ENCODE measurements at places on chromosomes 3 and 15. TPM values are rescaled to one million over a fixed set of nuclear protein-coding genes. Genes with fewer than 3 reads are reported as not detected.
A peak's percentile ranks its signal among the peaks of the same experiment; 100 is the strongest.

DNA sequence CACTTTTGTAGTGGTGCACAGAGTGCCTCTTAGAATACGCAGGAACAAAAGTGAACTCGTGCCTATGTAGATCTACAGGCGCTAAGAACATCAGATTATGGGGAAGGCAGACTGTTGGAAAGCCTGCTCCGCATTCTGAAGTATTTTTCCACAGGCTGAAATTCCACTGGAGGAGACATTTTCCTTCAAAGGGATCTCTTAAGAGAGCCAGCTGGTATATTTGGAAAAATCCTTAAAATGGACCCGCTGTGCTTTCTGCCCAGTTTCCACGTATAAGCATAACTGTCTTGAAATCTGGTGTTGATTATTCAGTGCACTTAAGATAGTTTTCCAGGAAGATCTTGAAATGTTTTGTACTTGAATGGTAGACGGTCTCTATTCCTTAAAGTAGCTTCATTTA is 34.7 kb upstream of the ICE2 start:
- no peaks in the 10 kb centered on the region for H3K36me3 ChIP-seq
- no peak overlapping the region for H3K4me3 ChIP-seq
- DNase-seq: no peak
- no peaks in the 10 kb centered on the region for H3K27me3 ChIP-seq
- H3K27ac ChIP-seq: no peak overlapping the region

QTRT2 gene
- total RNA-seq: 7.8 TPM

COL7A1 gene
- total RNA-seq: 14.8 TPM

DNA sequence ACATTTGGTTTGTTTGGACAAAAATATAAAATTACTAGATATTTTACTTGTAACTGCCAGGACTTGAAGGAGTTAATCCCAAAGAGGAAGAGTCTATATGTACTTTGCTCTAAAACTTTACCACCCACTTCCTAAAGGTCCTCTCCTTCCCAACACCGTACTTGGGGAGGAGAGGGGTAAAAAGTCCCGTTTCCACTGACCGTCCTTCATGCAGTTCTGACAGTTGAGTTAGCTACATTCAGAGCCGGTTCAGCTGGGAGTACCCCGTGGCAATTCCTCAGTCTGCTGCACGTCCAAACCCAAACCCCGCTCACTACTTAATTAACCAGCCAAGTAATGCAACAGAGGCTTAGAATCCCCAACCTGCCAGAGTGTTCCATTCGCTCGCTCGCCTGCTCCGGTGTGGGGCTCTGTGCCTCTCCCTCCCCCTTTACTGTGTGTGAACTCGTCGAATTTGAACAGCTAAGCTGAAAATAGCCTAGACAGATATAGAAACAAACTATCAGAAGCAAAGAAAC is 519.7 kb downstream of the FOXP1 start:
- peak overlapping the region; percentile 68 for H3K4me3 ChIP-seq
- H3K27ac ChIP-seq: peak overlapping the region; percentile 98
- peak; percentile 49 for DNase-seq
- no peaks in the 10 kb centered on the region for H3K36me3 ChIP-seq

- H3K27me3 ChIP-seq: no peaks in the 10 kb centered on the region
- peaks cover 61% of the 10 kb centered on the region for H3K4me1 ChIP-seq
- DNase-seq: peak; percentile 77
- H3K36me3 ChIP-seq: peaks cover 37% of the 10 kb centered on the region
These were observed 1.2 kb upstream of the HYAL2 start for GRCh38 chr3:50323614-50324199.

DNA sequence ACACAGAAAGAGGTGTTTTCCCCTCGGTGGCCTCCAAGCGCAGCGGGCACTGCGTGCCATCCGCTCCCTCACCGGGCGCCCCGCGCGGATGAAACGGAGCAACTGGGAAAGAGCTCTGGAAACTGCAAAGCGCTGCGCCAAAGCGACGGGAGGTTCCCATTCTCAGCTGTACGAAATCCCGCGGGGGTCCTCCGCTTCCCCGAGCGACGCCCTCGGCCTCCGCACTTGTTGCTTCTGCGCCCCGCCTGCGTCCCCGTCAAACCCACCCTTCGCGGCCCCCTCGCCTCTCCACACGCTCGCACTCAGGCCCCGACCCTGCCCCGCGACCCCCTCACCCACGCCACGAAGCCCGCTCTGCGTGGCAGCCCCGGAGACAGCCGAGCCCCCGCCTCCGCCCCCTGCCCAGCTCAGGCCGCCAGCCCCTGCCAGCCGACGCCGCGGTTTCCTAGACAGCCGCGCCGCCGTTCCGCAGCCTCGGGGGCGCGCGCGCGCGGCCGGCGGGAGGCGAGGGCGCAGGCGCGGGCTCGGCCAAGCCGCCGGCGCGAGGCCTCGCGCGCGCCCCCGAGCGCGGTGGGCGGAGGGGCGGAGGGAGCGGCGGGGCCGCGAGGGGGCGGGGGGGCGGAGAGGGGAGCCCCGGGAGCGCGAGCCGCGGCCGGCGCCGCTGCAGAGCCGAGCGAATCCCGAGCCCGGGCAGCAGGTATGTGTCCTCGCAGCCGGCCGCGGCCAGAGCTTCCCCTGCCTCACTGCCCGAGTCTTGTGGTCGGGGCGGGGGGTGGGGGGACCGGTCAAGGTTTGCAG is at the start of gene TMEM266:
Gene TMEM266 (plus strand): TSS at position 666 of the 798 bp plus-strand sequence. CDS start 74,279 bp downstream, outside the sequence.
- H3K4me3 ChIP-seq: peak within 1 kb of the TSS; percentile 62
- peaks cover 56% of the 10 kb centered on the region for H3K27me3 ChIP-seq
- DNase-seq: peak; percentile 27
- no peaks in the 10 kb centered on the region for H3K36me3 ChIP-seq
- no peak within 1 kb of the TSS for H3K27ac ChIP-seq

GRCh38 chr15:69719527-69720240 is 267.1 kb downstream of the RPLP1 start:
- H3K36me3 ChIP-seq: no peaks in the 10 kb centered on the region
- H3K4me3 ChIP-seq: no peak overlapping the region
- DNase-seq: peak; percentile 21
- H3K27me3 ChIP-seq: peaks cover 4% of the 10 kb centered on the region
- H3K4me1 ChIP-seq: no peaks in the 10 kb centered on the region
